ENCODE measurements at places on chromosomes 4 and X.

DNA sequence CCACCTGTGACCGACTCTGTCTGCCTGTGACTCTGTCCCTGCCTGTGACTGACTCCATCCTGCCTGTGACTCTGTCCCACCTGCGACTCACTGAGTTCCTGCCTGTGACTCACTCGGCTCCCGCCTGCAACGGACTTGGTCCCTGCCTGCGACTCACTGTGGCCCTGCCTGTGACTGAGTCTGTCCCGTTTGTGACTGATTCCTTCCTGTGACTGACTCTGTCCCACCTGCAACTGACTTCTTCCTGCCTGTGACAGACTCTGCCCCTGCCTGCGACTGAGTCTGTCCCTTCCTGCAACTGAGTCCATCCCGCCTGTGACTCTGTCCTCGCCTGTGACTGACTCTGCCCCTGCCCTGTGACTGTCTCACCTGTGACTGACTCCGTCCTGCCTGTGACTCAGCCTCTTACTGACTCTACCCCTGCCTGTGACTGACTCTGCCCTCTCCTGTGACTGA lies 9.6 kb upstream of the UVSSA start:
- DNase-seq = no peak

GRCh38 chr4:56026596-56026995 lies 77.9 kb downstream of the CEP135 start:
- no peak for DNase-seq

GRCh38 chr4:152041295-152041694 lies 280.5 kb upstream of the GATB start:
- peak; percentile 27 for DNase-seq

DNA sequence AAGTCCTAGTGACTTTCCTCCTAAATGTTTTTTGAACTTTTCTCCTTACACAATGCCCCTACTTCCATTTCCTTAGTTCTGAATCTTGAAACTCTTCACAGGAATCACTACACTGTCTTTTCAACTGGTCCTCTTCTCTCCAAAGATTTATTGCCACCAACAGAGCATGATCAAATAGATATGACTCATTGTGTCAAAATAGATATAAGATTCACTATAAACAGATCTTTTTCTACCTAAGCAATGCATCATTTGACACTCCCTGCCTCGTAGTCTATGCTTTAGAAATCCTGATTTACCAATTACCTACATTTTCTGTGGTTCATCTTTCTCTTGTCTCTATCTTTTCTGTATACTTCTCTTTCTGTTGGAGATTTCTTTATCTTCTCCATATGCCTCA lies 789.6 kb upstream of the SLIT2 start:
- DNase-seq = no peak

GRCh38 chrX:24210190-24210589 lies 60.7 kb downstream of the ZFX start:
- no peak for DNase-seq

DNA sequence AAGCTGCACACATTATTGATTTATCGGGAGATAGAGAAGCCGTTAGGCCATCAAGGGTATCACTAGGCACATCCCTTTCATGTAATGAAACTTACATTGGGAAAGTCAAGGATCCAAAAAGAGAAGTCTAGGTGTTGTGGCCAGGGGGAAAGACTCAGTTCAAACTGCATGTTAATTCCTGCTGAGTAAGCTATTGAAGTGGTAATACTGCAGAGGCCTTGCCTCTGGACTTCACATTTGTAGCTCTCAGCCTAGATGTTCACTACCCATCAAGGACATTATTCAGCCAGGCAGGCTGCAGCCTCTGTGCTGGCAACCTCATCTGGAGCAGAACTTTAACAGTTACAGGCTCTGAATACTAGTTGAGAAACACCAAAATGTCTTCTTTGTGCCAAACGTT lies 2094.5 kb upstream of the AGA start:
- no peak for DNase-seq

GRCh38 chr4:52187603-52188002 lies 136.5 kb downstream of the SPATA18 start:
- DNase-seq = no peak

DNA sequence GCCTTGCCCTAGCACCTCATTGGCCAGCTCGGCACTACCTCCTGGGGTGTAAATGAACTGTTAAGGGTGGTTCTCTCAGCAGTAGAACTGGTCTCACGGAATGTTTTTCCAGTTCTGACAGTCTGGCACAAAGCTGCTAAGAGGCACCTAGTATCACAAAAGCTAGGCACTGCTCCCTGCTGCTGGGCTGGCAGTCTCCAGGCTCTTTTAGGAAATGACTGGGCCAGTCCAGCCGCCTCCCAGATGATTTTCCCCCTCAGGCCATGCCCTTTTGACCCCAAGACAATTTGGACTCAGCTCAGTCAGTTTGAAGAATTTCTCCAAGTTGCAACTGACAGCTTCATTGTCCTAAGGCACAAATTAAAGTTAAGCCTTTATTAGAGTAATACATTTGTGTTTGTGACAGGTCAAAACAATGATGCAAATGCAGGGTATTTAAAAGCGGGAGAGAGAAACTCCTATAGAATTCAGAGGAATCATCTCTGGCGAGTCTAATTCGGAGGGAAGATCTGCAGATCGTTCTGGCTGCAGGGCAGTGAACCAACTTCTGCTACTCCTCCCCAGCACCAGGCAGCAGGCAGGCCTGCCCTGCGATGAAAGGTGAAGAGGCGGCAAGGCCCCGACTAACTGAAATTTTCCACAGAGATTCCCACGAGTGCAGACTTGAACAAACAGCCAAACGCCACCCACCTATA lies 7.9 kb downstream of the FRMD7 start:
- no peak for DNase-seq

GRCh38 chr4:4901877-4902276 lies 42.4 kb downstream of the MSX1 start:
- no peak for DNase-seq

DNA sequence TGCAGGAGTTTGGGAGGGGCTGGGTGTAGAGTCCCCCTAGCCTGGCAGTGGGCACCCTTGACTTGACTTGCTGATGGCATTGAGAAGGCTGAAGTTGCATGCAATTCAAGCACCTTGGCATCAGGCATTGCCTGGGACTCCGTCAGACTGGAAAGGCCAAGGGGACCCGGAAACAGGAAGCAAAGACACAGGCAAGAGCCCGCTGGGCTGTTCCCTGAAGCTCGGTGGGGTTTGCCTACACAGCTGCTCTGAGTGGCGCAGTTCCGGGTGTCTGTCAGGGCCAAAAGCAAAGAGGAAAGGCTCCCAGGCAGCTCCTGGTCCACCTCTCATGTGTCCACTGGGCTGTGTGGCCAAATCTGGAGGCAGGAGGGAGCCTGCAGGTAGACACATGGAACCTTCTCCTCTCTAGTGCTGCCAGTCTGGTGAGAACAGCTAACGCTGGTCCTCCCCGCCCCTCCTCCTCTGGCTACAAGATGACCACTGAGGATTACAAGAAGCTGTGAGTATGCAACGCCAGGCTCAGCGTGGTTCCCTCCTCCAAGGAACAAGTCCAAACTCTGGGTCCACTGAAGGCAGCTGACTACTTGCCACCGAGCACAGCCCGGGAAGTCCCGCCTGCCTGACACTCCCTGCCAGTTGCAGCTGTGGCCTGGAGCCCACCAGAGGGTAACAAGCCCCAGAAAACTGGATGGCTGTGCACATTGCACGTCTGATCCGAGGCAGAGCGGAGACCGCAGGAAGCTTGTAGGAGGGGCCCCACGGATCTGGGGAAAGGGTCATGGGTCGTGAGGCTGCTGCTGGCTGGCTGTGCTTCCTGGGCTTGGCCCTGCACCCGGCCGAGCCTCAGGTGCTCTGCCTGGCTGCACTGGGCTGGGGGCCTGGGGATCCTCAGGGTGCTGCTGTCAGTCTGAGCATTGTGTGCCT lies 20.1 kb downstream of the ZNF185 start:
- DNase-seq = no peak

Data from GM13976 (cell line).